ENCODE measurements at places on chromosomes 6 and 20.
A peak's percentile ranks its signal among the peaks of the same experiment; 100 is the strongest.

DNA sequence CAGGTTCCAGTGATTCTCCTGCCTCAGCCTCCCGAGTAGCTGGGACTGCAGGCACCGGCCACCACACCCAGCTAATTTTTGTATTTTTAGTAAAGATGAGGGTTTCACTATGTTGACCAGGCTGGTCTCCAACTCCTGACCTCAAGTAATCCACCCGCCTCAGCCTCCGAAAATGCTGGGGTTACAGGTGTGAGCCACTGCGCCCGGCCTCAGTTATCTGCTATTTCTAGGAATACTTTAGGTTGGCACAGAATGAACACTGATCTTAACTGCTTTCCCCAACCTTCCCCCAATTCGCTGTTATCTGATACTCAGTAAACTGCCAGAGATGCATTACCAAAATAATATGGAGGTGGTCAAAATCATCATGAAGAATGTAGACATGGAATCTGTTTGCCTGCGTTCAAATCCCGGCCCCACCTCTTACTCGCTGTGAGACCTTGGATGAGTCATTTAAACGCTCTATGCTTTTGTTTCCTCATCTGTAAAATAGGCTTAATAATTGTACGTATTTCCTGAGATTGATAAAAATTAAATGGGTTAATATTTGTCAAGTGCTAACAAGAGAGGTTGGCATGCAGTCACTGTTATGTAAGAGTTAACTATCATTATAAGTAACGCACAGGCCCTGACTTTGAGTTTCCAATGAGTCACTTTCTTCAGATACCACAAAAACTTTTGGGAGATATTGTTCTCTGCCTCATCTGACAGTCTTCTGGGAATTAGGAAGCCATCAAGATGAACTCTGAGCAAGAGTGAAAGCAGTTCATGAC is 44.5 kb upstream of the NCOA3 start:
- peak; percentile 7 for DNase-seq

GRCh38 chr6:147384737-147385710 is 123.5 kb upstream of the SAMD5 start:
- DNase-seq: no peak

DNA sequence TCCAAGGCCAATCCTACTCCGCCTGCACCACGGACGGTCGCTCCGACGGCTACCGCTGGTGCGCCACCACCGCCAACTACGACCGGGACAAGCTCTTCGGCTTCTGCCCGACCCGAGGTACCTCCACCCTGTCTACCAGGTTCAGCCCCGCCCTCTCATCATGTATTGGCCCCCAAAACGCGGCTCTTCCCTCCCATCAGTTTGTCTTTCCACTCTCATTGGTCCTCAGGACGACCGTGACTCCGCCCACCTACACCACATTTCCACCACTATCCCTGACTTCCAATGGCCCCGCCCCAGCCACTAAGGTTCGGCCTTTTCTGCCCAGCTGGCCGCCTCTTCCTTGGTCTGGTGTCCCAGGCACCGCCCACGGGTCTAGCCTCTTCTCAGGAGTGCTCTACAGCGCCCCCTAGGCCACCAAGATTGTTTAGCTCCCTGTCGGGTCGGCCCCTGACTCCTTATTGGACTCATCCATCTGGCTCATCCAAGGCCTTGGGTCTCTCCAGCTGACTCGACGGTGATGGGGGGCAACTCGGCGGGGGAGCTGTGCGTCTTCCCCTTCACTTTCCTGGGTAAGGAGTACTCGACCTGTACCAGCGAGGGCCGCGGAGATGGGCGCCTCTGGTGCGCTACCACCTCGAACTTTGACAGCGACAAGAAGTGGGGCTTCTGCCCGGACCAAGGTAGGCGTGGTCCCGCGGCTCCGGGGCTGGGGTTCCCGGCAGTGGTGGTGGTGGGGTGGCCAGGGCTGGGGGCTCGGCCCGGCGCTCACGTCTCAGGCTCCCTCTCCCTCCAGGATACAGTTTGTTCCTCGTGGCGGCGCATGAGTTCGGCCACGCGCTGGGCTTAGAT is 3.1 kb downstream of the MMP9 start:
- DNase-seq: peak; percentile 53

- no peak for DNase-seq
These were observed 274.9 kb downstream of the SMOC2 start for GRCh38 chr6:168715643-168716481.

- DNase-seq: no peak
These were observed 21.9 kb upstream of the CDH22 start for GRCh38 chr20:46330072-46330763.

- DNase-seq: peak; percentile 47
These were observed 31.4 kb downstream of the PTPN1 start for GRCh38 chr20:50541606-50542041.

DNA sequence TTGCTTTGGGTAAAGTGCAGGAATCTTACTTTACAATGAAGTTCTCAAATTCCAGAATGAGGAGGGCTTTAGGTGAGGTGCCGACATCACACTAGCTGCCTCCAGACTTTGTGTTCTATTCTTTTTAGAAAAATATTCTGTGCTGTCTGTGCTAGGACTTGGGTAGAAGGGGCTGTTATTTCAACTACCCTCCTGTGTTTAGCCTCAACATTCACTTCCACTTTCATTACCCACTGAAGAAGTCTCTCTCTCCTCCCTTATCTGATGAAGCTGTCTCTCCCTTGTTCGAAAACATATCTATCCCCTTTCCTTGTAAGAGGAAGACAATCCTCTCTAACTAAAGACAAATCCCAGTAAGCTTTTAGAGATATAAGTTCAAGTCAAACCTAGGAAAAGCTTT is 25.0 kb upstream of the BRPF3 start:
- no peak for DNase-seq

DNA sequence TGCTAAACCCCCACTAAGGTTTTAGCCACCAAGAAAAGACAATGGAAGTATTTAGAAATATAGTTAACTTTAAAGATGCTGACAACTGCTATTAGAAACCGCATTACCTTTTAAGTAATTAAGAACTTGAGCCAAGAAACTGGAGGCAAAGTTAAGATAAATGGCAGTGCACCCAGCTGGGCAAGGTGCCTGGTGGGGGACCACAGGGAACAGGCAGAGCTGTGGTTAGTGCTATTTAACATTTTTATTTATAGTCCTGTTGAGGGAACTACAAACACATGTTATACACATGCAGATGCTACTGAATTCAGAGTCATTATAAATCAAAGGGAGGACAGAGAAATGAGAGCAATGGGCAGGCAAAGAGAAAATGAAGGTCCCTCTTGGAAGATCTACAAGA is 447.9 kb downstream of the TFAP2B start:
- DNase-seq: no peak

DNA sequence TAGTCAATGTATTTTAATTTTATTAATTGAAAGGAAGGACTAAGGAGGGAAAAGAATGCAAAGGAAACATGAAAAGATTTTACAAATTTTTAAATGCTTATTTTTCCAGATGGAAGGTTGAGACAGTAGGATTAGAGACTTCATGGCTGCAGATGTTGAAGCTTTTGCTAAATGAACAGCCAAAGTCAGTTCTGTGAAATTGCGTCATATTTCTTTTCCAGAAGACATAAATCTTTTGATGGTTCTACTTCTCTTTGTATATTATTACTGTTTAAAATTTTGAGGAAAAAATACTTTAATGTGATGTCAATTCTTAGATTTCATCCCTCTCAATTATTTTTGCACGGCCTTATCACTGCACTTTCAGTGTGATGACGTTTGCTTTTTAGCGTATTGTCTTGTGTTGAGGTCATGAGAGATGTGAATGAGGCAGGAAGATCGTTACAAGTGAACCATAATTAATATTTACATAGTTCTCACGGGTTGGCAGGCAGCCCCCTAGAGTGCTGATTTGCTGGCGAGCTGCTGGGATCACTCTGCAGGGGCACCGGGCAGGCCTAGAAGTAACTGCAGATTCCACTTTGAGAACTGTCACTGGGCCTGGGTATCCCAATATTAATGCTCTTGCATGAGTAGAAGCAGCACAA is 158.1 kb downstream of the TBXT start:
- no peak for DNase-seq

GRCh38 chr20:33842346-33842745 is 31.2 kb downstream of the CHMP4B start:
- no peak for DNase-seq
